Heart right ventricle (tissue), 16 donors: ENCODE measurements at places on chromosomes 2 and 18. TPM values are rescaled to one million over a fixed set of nuclear protein-coding genes. Genes with fewer than 3 reads are reported as not detected.

DNA sequence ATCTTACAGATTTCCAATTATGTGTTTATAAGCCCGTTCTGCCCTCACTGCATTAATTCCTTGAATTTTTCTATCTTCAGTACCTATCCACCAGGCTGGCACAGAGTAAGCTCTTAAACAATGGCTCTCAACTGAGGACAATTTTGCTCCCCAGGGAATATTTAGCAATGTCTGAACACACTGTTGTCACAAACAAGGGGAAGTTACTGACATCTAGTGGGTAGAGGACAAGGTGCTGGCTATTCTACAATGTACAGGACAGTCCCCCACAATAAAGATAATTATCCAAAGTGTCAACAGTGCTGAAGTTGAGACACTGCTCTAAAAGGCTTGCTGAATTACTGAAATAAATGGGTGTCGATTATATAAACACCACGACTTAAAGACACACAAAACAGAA lies 5.0 kb downstream of the NDUFS1 start:
- no peak for DNase-seq
- peaks cover 46% of the 10 kb centered on the region for H3K4me1 ChIP-seq
- no peaks in the 10 kb centered on the region for H3K27me3 ChIP-seq
- no peak overlapping the region for H3K4me3 ChIP-seq
- peaks cover 50% of the 10 kb centered on the region for H3K36me3 ChIP-seq

DNA sequence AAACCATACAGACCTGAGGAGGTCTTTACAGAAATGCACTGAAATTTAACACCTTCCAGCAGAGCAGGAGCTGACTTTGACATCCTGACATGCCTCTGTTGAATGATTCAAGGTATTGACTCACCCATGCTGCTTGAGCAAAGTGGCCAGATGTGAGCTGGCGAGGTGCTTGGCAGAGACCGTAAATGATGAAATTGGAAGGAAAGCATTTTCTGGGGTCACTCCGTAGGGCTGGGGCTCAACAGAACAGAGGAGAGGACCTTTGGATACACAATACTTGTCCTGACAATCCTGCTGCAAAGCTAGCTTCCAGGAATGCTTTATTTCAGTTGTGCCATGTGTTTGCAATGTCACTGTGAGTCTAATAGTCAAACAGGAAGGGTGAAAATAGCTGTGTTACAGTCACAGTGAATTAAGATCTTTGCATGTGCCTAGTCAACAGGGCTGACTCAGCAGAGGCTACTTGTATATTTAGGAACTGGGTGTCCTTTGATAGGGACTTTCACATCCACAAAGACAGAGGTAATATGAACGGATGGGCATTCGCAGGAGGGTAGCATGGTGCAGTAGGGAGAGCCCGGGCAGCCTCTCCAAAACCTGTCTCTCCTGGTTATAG lies 31.6 kb upstream of the NCK2 start:
- no peaks in the 10 kb centered on the region for H3K4me1 ChIP-seq
- no peaks in the 10 kb centered on the region for H3K27me3 ChIP-seq
- H3K4me3 ChIP-seq = no peak overlapping the region
- no peak for DNase-seq

AP1S3 gene
- 0.12 TPM for polyA plus RNA-seq

GRCh38 chr2:118861731-118862130 lies 14.3 kb upstream of the EN1 start:
- no peaks in the 10 kb centered on the region for H3K4me1 ChIP-seq
- H3K27me3 ChIP-seq = peaks cover 72% of the 10 kb centered on the region
- no peaks in the 10 kb centered on the region for H3K36me3 ChIP-seq
- no peak overlapping the region for H3K27ac ChIP-seq
- H3K4me3 ChIP-seq = no peak overlapping the region

- peaks cover 5% of the 10 kb centered on the region for H3K4me1 ChIP-seq
- no peak overlapping the region for H3K4me3 ChIP-seq
- no peak for DNase-seq
Measured at GRCh38 chr2:37506407-37507050, 162.1 kb downstream of the QPCT start.

DNA sequence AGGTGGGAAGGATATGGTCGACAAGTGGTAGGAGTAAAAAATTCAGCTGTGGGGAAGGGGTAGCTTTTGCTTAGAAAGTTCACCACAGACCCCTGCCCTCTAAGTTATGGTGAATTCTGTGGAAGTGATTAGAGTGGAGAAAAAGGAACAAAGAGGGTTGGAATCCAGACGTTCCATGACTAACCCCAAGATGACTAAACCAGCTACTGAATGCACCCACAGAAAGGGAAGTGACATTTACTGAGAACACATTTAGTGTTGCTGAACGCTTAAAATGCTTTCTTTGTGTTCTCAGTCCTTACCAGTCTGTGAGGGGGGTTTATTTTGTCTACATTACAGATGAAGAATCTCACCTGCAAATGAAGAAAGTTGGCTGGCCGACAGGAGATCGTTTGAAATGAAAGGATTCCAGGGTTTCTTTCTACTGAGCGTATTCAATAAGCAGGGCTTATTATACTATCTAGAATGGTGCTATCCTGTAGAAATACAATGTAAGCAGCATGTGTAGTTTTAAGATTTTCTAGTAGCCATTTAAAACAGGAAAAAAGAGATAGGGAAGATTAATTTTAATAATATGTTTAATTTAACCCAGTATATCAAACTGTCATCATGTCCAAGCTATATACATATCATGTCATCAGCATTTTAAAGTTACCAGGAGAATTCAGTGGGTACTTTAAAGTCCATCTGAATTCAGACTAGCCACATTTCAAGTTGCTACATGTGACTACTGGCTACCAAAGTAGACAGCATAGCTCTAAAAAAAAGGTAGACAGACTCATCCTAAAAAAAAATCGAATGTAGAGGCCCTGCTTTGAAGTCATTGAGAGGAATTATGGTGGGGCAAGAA lies 60.1 kb downstream of the LIMS1 start:
- peak overlapping the region; percentile 73 for H3K27ac ChIP-seq
- no peak overlapping the region for H3K4me3 ChIP-seq
- no peak for DNase-seq
- H3K36me3 ChIP-seq = no peaks in the 10 kb centered on the region

- H3K36me3 ChIP-seq = no peaks in the 10 kb centered on the region
- no peak for DNase-seq
- H3K27me3 ChIP-seq = no peaks in the 10 kb centered on the region
- no peak overlapping the region for H3K4me3 ChIP-seq
Measured at GRCh38 chr2:1438972-1439371, 25.7 kb downstream of the TPO start.

UGT1A3 gene
- polyA plus RNA-seq = not detected
